PC-9 (cell line): ENCODE measurements at places on chromosomes 2 and 18. TPM values are rescaled to one million over a fixed set of nuclear protein-coding genes. Genes with fewer than 3 reads are reported as not detected.

CCDC85A gene
- total RNA-seq = 0.10 TPM in 1 of 2 replicates, not detected in the other

UGT1A4 gene
- total RNA-seq = 73.6 and 93.0 TPM in 2 replicates

RND3 gene
- total RNA-seq = 72.9 and 99.1 TPM in 2 replicates

IL36RN gene
- total RNA-seq = 1.0 and 1.7 TPM in 2 replicates

FAM110C gene
- 20.8 and 21.1 TPM in 2 replicates for total RNA-seq

C2orf66 gene
- 0.22 TPM in 1 of 2 replicates, not detected in the other for total RNA-seq

CROCC2 gene
- not detected in 2 replicates for total RNA-seq

GALNT14 gene
- total RNA-seq = 2.4 and 3.1 TPM in 2 replicates
